ENCODE measurements at places on chromosomes 4 and X.
A peak's percentile ranks its signal among the peaks of the same experiment; 100 is the strongest.

DNA sequence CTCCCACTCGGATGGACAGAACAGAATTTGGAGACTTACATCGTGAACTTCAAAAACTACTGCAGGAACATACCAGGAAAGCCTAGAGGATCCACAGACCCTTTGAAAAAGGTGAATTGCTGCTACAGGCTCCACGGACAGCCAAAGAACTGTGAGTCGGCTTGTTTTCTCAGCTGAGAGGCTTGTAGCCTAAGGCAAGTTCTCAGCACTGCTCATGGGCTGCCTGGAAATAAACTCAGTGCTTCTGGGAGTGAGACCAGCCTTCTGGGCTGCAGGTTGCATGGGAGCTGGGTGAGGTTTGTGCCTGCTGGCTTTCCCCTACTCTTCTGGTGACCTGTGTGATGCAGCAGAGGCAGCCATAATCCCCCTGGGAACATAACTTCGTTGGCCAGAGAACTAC, 1397.6 kb downstream of the FAM133A start:
- no peak for DNase-seq

GRCh38 chr4:154126276-154126675, 337.4 kb upstream of the SFRP2 start:
- no peak for DNase-seq

DNA sequence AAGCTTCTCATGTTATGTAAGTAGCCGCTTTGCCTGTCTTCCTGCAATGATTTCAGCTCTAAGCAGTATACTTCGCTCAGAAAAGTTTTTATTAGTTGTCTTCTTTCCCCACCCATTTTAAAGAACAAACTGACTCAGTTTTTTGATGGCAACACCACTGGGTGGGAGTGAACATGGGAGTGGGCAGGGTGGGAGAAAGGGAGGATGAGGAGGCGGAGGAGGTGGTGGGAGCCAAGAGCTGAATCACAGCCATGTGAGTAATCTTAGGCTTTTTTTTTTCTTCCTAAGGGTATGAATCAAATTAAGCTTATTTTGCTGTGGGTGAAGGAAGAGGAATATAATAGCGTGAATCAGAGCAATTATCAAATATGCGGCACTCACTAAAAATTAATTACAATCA, 574.3 kb upstream of the DIPK2B start:
- DNase-seq = peak; percentile 28

- no peak for DNase-seq
Measured at GRCh38 chrX:150729956-150730355, 36.8 kb downstream of the MTMR1 start.

- DNase-seq = no peak
Measured at GRCh38 chr4:76801621-76802235, 96.2 kb downstream of the SOWAHB start.

DNA sequence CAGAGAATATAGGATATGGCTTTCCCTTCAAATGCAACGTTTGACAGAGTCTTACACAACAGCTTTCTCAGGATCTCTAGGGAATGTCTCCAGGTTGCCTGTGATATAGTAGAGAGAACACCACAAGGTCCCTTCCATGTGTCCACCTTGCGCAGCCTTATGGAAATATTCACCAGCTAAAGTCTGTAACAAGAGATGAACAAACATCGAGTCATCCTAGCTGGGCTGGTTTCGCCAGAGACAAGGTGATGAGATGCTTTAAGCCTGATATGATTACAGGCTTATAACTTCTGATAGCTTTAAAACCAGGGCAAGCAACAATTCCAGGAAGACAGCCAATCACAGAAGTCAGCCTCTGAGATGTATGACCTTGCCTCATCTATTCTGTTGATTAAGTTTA, 83.8 kb downstream of the SEL1L3 start:
- DNase-seq = no peak

GRCh38 chr4:57763070-57763469, 652.9 kb upstream of the IGFBP7 start:
- DNase-seq = no peak

GRCh38 chr4:173370477-173371291, at the start of gene SAP30:
SAP30 (plus strand) TSS chr4:173370954; CDS start chr4:173371183, 229 bp downstream.
- DNase-seq = peak; percentile 97

GRCh38 chr4:123449362-123449761, 52.8 kb downstream of the SPRY1 start:
- DNase-seq = no peak

GRCh38 chr4:7876201-7876875, 63.3 kb downstream of the AFAP1 start:
- DNase-seq = peak; percentile 30

DNA sequence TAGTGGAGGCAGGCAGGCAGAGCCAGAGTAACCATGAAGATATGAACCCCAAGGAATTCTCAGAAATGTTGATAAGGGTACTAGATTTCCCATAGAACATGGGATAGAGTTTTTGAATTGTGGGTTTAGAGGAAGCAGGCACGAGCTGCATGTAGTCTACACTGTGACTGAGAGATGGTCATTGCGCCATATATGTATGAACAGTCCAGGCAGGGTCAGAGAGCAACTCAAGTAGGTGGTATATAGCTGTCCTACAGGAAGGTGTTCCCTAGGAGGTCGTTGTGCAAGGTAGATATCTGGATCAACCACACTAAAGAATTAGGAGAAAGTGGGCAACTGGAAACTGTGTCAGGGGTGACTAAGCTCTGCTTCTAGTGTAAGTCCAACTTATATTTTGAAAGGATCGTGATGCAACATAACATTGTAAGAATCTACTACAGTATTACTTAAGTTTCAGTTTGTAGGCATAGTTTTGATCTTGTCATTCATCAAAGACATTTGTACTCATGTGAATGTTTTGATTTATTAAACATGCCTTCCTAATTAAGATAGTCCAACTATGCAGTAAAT, 94.6 kb downstream of the HPGD start:
- no peak for DNase-seq

GRCh38 chr4:8250637-8251036, 18.9 kb upstream of the HTRA3 start:
- DNase-seq = no peak

DNA sequence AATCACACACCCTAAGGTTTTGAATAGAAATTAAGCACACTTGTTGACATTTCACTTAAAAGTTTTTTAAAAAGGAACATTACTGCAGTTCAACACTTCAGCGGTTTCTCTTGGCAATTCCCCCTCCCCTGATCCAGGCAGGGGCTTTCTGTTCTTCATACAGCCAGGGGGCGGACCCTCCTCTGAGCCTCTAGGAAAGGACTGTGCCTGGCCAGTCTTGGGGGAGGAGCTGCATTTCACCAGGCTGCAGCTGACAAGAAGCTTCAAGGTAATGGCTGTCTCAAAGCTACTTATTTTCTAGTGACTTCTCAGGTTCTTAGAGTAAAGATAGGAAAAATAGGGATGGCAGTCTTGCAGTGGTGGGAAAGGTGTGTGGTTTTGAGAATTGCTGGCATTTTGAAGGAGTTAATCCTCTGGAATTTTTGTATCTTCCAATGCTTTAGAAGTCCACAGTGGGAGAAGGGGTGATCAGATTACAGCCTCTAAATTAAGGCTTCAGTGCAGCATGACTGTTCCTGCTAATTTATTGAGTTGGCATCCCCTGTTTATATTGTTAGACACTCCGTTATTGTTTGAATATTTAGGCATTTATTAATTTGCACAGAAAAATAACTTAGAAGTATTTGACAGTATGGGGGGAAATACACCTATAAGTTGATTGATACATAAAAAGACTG, 33.5 kb downstream of the PWWP3B start:
- DNase-seq = no peak

- DNase-seq = no peak
Measured at GRCh38 chr4:123893011-123893981, 496.7 kb downstream of the SPRY1 start.

DNA sequence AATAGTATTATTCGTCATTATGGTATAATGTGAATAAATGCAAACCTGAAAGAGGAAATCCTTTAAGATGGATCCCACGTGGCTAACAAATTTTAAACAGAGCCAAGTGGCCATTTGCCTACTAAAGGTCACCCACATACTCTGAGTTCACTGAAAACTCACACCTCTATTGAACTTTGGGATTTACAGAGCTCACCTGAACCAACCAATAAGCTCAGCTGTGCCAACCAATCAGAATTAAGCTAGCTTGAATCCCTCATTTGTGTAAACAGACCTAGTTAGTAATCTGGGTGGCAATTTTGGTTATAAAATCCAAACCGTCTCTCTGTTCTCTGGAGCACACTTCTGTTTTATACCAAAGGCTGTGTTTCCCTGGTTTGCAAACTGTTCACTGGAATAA, 5.4 kb upstream of the NUDT9 start:
- DNase-seq = no peak

DNA sequence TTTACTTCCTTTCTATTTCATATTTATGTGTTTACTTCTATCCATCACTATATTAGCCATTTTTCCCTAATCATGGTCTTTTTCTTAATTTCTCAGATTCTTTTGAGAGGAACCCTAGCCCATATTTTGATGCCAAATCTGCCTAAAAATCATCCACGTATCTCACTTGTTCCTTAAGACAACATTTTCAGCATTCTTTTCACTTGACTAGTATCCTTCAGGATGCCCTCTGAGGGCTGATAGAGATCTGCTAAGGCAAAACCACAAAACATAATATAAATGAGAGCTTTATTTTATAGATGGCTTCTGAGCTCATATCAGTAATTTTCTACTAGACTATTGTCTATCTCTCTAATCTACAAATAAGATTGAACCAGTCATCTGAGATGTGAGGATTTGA, 341.9 kb downstream of the GPM6A start:
- no peak for DNase-seq

- no peak for DNase-seq
Measured at GRCh38 chr4:185467101-185467500, 4.4 kb downstream of the CCDC110 start.

DNA sequence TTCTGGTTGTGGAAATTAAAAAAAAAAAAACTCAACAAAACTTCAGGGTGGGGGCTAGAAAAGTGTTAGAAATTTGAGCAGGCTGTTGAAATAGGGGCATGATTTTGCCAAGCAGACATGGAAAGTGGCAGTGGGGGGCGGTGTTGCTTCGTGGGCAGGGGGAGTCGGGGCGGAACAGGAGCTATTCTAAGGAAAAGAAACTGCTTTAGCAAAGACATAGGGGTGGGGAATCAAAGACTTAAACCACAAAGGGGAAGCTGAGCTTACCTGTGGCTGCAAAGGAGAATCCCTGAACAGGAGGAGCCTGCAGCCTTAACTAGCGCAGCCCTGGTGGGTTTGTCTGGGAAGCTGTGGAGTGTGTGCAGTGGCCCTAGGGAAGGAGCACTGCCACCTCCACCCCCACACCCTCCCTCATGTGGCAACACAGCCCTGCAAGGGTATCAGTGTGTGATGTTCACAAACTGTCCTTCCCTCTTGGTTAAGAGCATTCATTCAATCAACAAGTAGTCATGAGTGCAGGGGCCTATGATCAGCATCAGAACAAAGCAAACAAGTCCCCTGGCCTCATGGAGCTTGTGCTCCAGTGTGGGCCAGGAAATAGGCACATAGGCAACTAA, 20.5 kb downstream of the SEL1L3 start:
- DNase-seq = peak; percentile 18

DNA sequence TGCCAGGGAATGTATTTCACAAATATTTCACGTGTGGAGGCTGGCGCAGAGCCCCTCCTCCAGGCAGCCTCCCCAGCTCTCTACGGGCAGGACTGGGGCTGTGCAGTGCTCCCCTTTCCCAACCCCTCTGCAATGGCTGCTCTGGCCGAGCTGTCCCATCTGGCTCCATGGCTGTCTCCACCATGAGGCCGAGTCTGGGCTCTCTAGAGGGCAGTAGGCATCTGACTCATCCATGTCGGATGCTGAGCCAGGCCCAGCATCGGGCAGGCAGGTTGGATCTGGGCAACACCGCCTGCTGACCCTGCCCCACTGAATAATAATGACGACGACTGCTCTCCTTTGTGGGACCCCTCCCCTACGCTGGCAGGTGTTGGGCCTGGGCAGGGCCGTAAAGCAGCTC, 11.0 kb upstream of the SH3TC1 start:
- DNase-seq = no peak

DNA sequence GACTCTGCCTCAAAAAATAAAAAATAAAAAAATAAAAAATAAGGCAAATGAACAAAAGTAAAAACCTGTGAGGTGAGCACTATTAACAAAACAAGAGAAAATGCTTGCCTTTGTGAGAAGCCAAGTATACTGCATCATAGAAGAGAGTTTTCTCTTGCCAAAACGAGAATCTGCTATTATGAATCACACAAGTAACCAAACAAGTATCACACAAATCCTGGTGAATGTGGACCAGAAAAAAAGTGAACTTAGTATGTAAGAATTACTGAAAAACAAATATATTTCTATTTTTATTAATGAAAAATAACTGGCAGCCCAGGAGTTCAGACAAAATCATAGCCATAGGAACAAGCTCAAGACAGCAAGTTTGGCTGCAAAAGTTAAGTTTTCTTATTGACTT, 193.5 kb downstream of the PDGFC start:
- no peak for DNase-seq

DNA sequence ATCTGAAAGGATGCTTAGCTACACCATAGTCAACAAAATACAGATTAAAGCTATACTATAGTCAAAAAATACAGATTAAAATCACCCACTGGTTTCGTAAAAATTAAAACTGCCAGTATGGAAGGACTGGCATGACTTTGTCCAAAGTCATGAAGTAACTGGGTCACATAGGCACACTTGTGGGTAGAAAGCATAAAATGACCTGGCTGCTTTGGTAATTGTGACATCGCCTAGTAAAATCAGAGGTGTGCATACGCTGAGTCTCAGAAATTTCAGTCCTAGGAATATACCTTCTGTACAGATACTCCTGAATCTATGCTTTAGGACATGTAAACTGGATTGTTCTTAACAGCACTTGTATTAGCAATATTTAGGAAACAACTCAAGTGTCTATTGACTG, 28.1 kb downstream of the CLNK start:
- DNase-seq = no peak

DNA sequence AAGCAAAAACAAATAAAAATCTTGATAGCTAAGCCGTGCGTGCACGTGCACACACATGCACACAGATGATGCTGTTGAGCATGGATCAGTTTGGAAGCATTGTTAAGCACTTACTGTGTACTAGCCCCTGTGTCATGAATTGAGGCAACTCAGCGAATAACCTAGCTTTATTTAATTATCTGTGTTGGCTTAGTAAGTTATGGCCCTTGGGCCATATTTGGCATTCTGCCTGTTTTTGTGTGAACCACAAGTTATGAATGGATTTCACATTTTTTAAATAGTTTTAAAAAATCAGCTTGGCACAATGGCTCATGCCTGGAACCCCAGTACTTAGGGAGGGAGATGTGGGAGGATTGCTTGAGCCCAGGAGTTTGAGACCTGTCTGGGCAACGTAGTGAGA, 113.6 kb upstream of the CBLL2 start:
- no peak for DNase-seq

DNA sequence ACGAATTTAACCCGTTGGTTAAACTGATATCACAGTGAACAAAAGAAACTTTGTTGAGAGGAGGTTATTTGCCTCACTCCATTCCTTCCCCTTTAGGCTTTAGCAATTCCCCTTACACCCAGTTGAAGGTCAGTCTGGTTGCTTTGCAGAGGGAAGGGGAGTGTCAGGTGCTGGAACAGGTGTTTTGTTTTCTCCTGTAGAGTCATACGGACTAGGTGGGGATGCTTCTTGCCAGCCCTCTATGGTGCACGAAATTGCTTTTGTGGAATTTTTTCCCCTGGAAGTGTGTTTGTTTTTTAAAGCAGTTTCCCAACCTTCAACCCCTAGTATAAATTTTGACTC, 33.1 kb downstream of the DLG3 start:
- no peak for DNase-seq
